ENCODE measurements at places on chromosomes 4 and X. TPM values are rescaled to one million over a fixed set of nuclear protein-coding genes. Genes with fewer than 3 reads are reported as not detected.

GRCh38 chr4:163251204-163251603 lies 81.2 kb downstream of the NPY1R start:
- no peak for DNase-seq

DNA sequence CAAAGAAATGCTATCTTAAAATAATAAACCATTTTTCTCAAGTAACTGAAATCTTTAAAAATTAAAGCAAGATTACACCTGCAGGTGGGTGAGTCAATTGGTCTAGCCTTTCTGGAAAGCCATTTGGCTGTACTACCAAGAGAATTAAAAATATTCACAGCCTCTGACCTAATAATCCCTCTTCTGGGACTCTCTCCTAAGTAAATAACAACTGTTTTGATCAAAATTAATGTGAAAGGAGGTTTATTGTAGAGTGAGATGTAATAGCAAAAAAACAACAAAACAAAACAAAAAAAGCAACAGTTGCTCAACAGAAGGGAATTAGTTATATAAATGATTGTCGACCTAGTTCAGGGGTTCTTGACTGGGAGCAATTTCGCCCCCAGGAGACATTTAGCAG lies 89.0 kb downstream of the GEMIN8 start:
- DNase-seq = no peak

- DNase-seq = no peak
Observed at GRCh38 chrX:134315866-134316265, 78.9 kb downstream of the CCDC160 start.

Gene LDOC1
- total RNA-seq = 3.7 TPM

Gene STK32B
- total RNA-seq = 1.4 TPM

DNA sequence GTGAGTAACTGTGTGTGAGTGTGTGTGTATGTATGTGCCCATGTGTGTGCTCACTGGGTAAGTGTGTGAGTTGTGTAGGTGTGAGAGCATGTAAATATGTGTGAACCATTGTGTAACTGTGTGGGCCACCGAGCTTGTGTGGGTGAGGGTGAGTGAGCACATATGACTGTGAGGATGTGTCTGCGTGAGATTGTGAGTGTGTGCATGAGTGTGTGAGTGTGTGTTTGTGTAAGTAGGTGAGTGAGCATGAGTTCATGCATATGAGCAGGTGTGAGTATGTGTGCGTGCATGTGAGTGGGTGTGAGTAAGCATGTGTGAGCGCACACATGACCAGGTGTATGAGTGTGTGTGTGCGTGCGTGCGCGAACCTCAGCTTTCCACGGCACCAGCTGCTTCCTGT lies 1.4 kb upstream of the ATP2B3 start:
- DNase-seq = no peak

- DNase-seq = no peak
Observed at GRCh38 chr4:13137390-13137789, 346.8 kb downstream of the RAB28 start.

- no peak for DNase-seq
Observed at GRCh38 chrX:7269991-7270390, 122.0 kb upstream of the PUDP start.

Gene ENPEP
- 2.7 TPM for total RNA-seq

GRCh38 chrX:11135564-11136185 lies 24.5 kb downstream of the HCCS start:
- DNase-seq = no peak

Gene CT55
- not detected for total RNA-seq

GRCh38 chrX:134715930-134716619 lies 57.8 kb upstream of the PLAC1 start:
- DNase-seq = no peak

Gene RHOH
- 0.67 TPM for total RNA-seq

Gene CCKAR
- not detected for total RNA-seq

Gene DCAF4L1
- 0.32 TPM for total RNA-seq

Gene VSIG1
- not detected for total RNA-seq

DNA sequence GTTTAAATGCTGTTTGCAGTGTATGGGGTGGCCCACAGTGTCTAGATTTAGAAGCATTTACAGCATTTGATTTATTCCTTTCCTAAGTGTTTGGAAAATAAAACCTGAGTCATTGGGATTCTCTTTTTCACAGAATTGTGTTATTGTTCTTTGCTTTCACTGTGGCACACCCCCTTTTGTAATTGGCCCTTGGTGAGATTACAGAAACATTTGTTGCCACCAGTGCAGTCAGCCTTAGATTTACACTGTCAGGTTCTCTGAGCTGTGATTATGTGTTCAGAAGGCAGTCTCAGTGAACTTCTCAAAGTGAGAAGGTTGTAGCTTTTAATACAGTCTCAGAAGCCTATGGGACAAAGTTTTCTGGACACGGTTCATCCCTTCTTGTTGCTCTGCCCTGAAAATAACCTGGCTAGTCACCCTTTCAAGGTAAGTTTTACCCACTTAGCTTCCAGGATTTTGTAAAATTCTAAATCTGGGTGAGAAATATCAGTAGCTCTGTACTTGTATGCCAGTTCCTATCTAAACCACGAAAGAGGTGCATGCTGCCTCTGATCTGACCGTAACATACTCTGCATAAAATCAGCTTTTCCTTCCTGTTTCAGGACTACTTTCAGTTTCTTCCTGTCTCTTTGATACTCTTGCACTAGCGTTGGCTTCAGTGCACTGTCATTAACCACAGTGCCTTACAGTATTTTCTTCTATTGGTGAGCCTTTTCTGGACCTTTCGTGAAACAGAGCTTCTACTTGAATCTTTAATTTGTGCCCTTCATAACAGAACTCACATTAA lies 12.6 kb downstream of the RUFY3 start:
- no peak for DNase-seq

Gene PFKFB1
- 0.22 TPM for total RNA-seq

- no peak for DNase-seq
Observed at GRCh38 chrX:109632906-109633504, 8.0 kb upstream of the KCNE5 start.

Gene GLRA3
- total RNA-seq = not detected

Gene GAGE12J
- not detected for total RNA-seq

Gene CTAG2
- total RNA-seq = not detected

DNA sequence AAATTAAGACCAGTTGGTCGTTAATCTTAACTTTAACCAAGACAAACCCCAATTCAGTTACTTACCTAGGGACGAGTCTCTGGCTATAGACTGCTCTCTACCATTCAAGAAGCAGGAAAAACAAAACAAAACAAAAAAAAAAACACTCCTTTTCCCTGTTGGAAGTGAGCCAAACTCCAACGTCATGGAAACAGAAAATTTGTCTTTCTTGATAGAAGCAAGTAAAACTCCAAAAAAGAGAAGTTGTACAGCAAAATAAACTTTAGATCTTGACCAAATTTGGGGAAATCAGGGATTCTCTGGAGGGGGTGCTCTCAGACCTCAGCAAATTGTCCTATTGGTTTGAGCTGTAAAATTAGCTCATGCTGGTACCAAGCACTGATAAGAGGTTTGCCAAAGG lies 3.7 kb downstream of the CNGA1 start:
- no peak for DNase-seq

Gene GK
- 8.2 TPM for total RNA-seq

- no peak for DNase-seq
Observed at GRCh38 chr4:70984589-70984988, 8.9 kb upstream of the DCK start.

Gene HERC6
- 9.3 TPM for total RNA-seq
